ENCODE measurements at places on chromosomes 16 and 17.
A peak's percentile ranks its signal among the peaks of the same experiment; 100 is the strongest.

GRCh38 chr16:88681084-88681680 lies 5.1 kb downstream of the SNAI3 start:
- H3K36me3 ChIP-seq: no peaks in the 10 kb centered on the region
- peaks cover 8% of the 10 kb centered on the region for H3K4me1 ChIP-seq
- peaks cover 11% of the 10 kb centered on the region for H3K27me3 ChIP-seq
- H3K27ac ChIP-seq: no peak overlapping the region
- DNase-seq: no peak

GRCh38 chr17:73411313-73411747 lies 99.5 kb upstream of the CDC42EP4 start:
- no peaks in the 10 kb centered on the region for H3K27me3 ChIP-seq

- peak within 1 kb of the TSS; percentile 59 for H3K4me3 ChIP-seq
- peaks cover 35% of the 10 kb centered on the region for H3K4me1 ChIP-seq
- no peaks in the 10 kb centered on the region for H3K27me3 ChIP-seq
- H3K27ac ChIP-seq: peak within 1 kb of the TSS; percentile 93
- peak; percentile 96 for DNase-seq
Observed at GRCh38 chr17:57084802-57085447, at the start of gene AKAP1. AKAP1 (plus strand) TSS chr17:57085246; CDS start chr17:57105465, 20,219 bp downstream.

- H3K4me1 ChIP-seq: no peaks in the 10 kb centered on the region
- H3K27me3 ChIP-seq: peaks cover 2% of the 10 kb centered on the region
- DNase-seq: no peak
- no peaks in the 10 kb centered on the region for H3K36me3 ChIP-seq
Observed at GRCh38 chr16:48420437-48420836, 35.2 kb upstream of the SIAH1 start.

DNA sequence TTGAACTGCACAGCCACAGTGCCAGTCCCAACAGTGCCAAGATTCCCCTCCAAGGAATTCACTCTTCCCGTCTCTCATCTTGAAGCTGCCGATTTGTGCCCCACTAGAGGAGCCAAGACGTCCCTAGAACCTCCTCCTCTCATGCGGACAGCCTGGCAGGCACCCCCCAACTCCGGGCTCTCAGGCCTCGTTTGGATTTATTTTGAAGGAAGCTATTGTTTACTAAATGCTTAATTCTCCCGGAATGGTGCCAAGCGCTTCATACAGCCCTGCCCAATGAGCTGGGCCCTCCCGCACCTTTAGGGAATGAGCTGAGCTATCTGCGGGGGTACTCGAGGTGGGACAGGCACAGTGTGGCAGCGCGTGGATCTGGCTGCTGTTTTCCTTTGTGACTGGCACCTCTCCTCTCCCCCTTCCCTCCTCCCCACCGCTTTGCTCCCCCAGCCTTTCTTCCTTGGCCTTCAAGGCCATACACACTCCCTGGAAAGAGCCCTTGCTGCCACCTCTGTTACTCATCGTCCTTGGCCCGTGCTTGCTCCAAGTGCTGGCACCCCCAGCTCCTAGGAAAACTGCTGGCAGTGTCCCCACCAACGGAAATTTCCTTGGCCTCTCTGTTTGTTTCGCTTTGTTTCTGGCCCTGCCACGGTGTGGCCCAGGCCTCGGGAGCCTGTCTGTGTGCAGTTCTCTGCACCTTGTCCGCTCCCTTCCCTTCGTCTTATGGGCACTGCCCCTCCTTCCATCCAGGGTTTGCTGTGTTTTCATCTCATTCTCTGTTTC lies 49.9 kb upstream of the CDR2 start:
- no peak overlapping the region for H3K4me3 ChIP-seq
- no peaks in the 10 kb centered on the region for H3K4me1 ChIP-seq
- H3K36me3 ChIP-seq: peaks cover 37% of the 10 kb centered on the region
- no peak for DNase-seq
- no peak overlapping the region for H3K27ac ChIP-seq

GRCh38 chr17:68591583-68591982 lies 9.6 kb downstream of the FAM20A start:
- H3K27me3 ChIP-seq: peaks cover 7% of the 10 kb centered on the region
- H3K4me1 ChIP-seq: no peaks in the 10 kb centered on the region
- no peaks in the 10 kb centered on the region for H3K36me3 ChIP-seq
- no peak overlapping the region for H3K4me3 ChIP-seq
- no peak overlapping the region for H3K27ac ChIP-seq

DNA sequence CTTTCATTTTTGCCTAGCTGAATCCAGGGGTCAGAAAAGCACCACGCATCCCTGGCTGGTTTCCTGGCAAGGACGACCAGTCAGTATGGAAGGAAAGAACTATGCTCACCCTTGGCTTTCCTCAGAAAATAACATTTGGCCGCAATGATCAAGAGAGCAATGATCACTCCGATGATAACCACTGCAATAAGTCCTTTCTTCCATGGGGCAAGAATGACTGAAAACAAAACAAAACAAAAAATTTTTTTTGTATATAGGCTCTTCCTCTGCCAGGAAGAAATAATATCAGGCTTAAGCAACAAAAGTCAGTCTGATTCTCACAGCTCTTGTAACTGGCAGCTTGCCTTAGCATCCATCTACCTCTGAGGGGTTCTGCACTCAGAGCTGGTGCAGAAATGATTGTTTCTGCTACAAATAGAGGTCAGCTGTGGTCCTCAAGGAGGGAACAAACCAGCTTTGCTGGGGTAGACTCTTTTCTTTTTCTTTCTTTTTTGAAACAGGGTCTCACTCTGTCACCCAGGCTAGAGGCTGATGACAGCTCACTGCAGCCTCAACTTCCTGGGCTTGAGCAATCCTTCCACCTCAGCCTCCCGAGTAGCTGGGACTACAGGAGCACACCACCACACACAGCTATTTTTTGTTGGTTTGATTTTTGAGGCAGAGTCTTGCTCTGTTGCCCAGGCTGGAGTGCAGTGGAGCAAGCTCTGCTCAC lies 35.7 kb downstream of the PECAM1 start:
- no peak overlapping the region for H3K27ac ChIP-seq
- H3K27me3 ChIP-seq: no peaks in the 10 kb centered on the region
- H3K4me3 ChIP-seq: no peak overlapping the region
- no peak for DNase-seq

DNA sequence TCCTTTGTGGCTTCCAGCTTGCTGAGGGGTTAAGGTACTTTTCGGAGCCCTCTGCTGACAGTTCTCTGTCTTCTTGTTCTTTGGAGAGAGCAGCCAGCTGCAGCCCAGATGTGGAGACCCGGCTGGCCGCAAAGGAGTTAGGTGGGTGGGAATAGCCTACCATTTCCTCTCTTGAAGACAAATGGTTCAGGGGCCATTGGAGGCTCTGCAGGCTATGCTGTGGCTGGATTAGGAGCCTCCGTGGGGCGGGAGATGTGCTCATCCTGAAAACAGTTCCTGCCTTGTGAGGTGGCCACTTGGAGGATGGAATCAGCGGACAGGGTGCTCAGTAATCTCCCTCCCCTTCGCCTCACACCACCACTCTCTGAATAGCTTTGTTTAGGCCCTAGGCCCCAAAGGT lies 30.3 kb downstream of the MEOX1 start:
- H3K4me3 ChIP-seq: no peak overlapping the region
- DNase-seq: no peak
- H3K27me3 ChIP-seq: peaks cover 7% of the 10 kb centered on the region
- no peaks in the 10 kb centered on the region for H3K36me3 ChIP-seq

DNA sequence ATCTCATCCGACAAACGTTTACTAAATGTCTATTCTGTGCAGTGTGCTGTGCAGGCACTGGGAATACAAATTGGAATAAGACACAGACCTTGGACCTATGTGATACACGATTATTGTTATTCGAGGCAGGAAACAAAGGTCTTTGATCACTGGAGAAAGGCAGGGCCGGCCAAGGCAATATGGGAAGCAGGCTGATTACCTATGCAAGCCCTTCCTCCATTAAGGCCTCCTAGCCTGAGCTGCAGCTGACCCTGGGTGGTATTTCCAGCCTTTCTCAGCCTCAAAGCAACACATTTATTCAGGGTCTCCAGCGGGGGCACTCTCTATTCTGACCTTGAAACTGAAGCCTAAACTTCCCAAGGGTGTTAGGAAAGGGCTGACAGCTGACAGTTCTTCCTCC lies 13.4 kb downstream of the ST6GALNAC1 start:
- H3K36me3 ChIP-seq: no peaks in the 10 kb centered on the region
- no peaks in the 10 kb centered on the region for H3K4me1 ChIP-seq
- no peak overlapping the region for H3K4me3 ChIP-seq
- H3K27ac ChIP-seq: no peak overlapping the region
- DNase-seq: no peak

GRCh38 chr16:1420111-1420539 lies 422 bp downstream of the UQCC4 start:
- peak; percentile 10 for DNase-seq
- H3K4me1 ChIP-seq: peaks cover 43% of the 10 kb centered on the region
- H3K27ac ChIP-seq: peak overlapping the region; percentile 74
- no peaks in the 10 kb centered on the region for H3K27me3 ChIP-seq
- peaks cover 11% of the 10 kb centered on the region for H3K36me3 ChIP-seq
- H3K4me3 ChIP-seq: peak overlapping the region; percentile 88

GRCh38 chr16:12126091-12126806 lies 149.7 kb downstream of the SNX29 start:
- no peaks in the 10 kb centered on the region for H3K27me3 ChIP-seq
- H3K4me3 ChIP-seq: no peak overlapping the region
- H3K36me3 ChIP-seq: no peaks in the 10 kb centered on the region

DNA sequence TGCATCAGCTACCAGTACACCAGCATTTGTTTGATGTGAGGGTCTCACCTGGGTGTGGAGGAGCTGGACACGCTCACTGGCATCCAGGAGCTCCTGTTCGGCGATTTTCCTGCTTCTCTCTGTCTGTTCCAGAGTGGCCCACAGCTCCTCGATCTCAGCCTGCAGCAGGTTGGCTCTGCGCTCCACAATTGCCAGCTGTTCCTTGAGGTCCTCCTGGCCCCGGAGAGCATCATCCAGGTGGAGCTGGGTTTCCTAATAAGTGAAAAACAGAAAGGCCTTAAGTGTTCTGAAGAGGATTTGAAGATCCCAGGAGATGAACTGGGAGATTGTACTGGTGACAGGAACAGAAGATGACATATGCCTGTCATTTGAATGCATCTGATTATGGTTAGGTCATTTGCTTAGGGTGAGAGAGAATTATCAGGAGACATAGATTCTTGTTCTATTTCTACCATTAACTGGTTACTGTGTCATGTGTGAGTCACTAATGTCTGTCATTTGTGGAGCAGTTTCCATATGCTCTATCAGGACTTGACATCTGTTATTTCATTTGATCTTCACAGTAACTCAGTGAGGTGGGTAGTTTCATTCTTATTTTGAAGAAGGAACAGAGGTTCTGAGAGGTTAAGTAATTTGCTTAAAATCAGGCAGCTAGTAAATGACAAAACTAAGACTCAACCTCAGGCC lies 21.5 kb upstream of the MYH13 start:
- H3K36me3 ChIP-seq: no peaks in the 10 kb centered on the region
- H3K4me3 ChIP-seq: no peak overlapping the region
- H3K4me1 ChIP-seq: no peaks in the 10 kb centered on the region
- no peak for DNase-seq
- peaks cover 16% of the 10 kb centered on the region for H3K27me3 ChIP-seq
- H3K27ac ChIP-seq: no peak overlapping the region

GRCh38 chr17:55416470-55417052 lies 5.1 kb downstream of the MMD start:
- H3K27me3 ChIP-seq: no peaks in the 10 kb centered on the region
- no peak overlapping the region for H3K27ac ChIP-seq
- peaks cover 24% of the 10 kb centered on the region for H3K4me1 ChIP-seq
- DNase-seq: no peak
- no peak overlapping the region for H3K4me3 ChIP-seq
- H3K36me3 ChIP-seq: peaks cover 44% of the 10 kb centered on the region

- H3K27ac ChIP-seq: no peak overlapping the region
- no peak for DNase-seq
- H3K36me3 ChIP-seq: peaks cover 31% of the 10 kb centered on the region
- H3K4me1 ChIP-seq: no peaks in the 10 kb centered on the region
Observed at GRCh38 chr17:35700150-35700549, 31.3 kb upstream of the RASL10B start.

GRCh38 chr16:15490123-15490711 lies 55.8 kb downstream of the BMERB1 start:
- no peaks in the 10 kb centered on the region for H3K27me3 ChIP-seq
- no peaks in the 10 kb centered on the region for H3K4me1 ChIP-seq
- DNase-seq: no peak
- H3K4me3 ChIP-seq: no peak overlapping the region
- no peaks in the 10 kb centered on the region for H3K36me3 ChIP-seq
- no peak overlapping the region for H3K27ac ChIP-seq

GRCh38 chr16:85360323-85361277 lies 248.3 kb upstream of the CIBAR2 start:
- peaks cover 3% of the 10 kb centered on the region for H3K27me3 ChIP-seq
- DNase-seq: peak; percentile 87
- no peak overlapping the region for H3K4me3 ChIP-seq

DNA sequence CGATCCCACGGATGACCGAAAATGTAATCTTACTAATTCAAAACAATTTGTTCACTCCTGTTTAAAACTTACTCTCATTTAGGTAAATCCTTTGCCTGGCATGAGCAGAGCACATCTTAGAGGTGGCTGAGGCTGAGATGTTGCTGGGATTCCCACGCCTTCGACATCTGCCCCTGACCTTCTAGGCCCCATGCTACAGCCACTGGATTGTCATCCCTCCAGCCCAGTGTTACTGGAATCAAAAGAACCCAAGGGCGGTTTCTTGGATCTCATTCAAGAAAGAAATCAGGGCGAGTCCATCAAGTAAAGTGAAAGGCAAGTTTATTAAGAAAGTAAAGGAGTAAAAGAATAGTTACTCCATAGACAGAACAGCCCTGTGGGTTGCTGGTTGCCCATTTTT lies 64.5 kb upstream of the SHISA6 start:
- no peaks in the 10 kb centered on the region for H3K4me1 ChIP-seq
- H3K27ac ChIP-seq: no peak overlapping the region
- H3K4me3 ChIP-seq: no peak overlapping the region
- no peak for DNase-seq

DNA sequence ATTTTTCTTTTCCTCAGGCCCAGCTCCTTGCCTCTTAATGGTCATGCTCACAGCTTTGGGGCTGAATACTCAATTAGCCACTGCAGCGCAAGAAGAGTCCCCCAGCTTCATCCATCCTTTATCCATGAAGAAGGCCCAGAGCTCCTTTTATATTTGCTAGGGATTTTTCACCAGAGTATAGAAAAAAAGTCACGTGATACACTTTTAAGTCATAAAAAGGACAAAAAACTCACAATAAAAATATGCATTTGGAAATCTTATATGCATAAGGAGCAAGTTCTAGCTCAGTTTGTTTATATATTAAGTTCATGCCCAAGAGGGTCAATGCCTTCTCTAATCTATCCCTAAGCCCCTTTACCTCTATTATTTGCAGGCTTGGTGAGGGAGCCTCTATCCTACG lies 254.1 kb downstream of the CA10 start:
- H3K4me3 ChIP-seq: no peak overlapping the region
- no peaks in the 10 kb centered on the region for H3K4me1 ChIP-seq
- H3K27me3 ChIP-seq: no peaks in the 10 kb centered on the region
- no peaks in the 10 kb centered on the region for H3K36me3 ChIP-seq
- H3K27ac ChIP-seq: no peak overlapping the region
- no peak for DNase-seq

GRCh38 chr16:11744075-11744470 lies 1.4 kb upstream of the TXNDC11 start:
- no peak for DNase-seq
- H3K4me1 ChIP-seq: peaks cover 36% of the 10 kb centered on the region
- no peak overlapping the region for H3K27ac ChIP-seq
